ENCODE measurements at places on chromosomes 5 and 9. TPM values are rescaled to one million over a fixed set of nuclear protein-coding genes. Genes with fewer than 3 reads are reported as not detected.

PDE4D gene
- polyA plus RNA-seq = 1.5 TPM

DNA sequence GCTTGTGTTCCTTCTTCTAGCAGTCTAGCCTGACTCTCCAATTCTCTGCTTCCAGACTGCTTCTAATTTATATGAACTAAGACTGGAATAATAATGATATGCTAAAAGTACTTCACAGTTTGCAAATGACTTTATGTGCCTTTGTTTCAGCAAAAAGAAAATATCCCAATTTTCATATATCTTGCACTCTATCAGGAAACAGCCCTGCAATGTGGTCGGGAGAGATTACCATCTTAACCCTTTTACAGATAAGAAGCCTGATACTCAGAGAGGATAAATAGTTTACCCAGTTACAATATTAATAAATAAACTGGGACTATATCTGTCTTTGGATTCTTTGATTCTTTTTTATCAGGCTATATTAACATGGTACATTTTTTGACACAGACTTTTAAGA lies 126.0 kb downstream of the CDC42SE2 start:
- no peak for DNase-seq

DNA sequence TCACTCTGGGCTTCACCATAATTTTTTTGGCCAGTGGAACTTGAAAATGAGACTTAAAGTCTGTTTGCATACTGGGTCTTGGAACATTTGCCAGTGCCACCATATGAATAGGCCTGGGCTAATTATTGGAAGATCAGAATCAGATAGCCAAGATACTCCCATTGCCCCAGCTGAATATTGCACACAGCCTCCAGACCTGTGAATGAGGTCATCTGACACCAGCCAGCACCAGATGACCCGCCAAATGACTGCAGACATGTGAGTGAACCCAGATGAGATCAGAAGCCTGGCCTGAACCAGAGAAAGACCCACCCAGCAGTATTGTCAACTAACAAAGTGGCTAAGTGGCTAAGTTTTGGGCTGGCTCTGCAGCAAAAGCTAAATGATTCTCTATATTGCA lies 220.5 kb upstream of the MPDZ start:
- DNase-seq = no peak

DNA sequence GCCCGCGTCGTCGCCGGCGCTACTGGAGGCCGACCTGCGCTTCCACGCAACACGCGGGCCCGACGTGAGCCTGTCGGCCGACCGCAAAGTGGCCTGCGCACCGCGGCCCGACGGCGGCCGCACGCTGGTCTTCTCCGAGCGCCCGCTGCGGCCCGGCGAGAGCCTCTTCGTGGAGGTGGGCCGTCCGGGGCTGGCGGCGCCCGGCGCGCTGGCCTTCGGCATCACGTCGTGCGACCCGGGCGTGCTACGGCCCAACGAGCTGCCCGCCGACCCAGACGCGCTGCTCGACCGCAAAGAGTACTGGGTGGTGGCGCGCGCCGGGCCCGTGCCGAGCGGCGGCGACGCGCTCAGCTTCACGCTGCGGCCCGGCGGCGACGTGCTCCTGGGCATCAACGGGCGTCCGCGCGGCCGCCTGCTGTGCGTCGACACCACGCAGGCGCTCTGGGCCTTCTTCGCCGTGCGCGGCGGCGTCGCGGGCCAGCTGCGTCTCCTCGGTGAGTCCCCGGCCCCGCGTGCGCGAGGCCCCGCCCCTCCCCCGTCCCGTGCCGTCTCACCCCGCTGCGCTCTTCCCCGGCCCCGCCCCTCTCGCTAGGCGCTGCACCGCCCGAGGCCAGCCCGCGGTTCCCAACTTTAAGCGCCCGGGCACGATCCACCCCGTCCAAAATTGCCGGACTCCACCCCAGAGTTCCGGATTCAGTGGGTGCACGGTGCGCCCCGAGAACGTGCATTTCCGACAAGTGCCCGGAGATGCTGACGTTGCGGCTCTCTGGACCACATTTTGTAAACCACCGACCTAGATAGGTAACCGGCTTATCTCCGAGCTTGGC lies 42.8 kb downstream of the NEURL1B start:
- DNase-seq = no peak

KIF4B gene
- not detected for polyA plus RNA-seq

- DNase-seq = no peak
Observed at GRCh38 chr5:144028058-144028457, 142.4 kb downstream of the YIPF5 start.

LPAR1 gene
- polyA plus RNA-seq = 20.1 TPM

FOXD4L6 gene
- 0.24 TPM for polyA plus RNA-seq

PCDHGC4 gene
- polyA plus RNA-seq = 1.0 TPM

ACTBL2 gene
- polyA plus RNA-seq = not detected

- no peak for DNase-seq
Observed at GRCh38 chr5:16665601-16666000, 48.8 kb upstream of the RETREG1 start.

CD14 gene
- 101 TPM for polyA plus RNA-seq

DNA sequence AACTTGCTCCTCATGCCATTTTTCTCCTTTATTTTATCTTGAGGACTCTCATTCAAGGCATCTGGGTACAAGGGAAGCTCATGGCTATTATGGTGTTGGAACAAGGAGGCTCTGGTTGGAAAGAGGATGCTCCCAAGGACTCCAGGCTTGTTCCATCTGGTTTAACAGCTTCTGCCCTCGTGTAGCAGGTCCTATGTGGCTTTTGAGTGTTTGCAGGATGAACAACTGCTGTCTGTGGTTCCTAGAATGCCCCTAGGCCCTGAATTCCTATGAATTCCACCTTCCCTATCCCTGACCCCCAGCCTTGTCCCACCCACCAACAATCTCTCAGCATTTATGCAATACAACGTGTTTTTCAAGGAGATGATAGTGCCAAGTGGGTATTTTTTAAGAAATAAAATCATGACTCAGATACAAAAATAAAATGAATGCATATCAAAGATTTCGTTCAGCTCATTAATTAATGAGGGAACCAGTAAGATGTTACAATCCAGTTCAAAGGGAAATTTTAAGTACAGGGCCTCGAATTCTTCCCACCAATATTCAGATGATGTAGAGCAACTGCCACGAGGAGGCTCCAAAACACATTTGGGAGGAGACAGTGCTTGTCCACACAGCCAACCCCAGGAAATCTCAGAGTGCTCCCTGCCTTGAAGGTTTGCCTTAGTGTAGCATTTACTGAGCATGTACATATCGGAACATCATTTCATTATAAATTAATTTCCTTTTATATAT lies 182.0 kb downstream of the MUSK start:
- DNase-seq = no peak

CTNND2 gene
- polyA plus RNA-seq = 1.8 TPM
